Lower lobe of right lung (tissue), 2 donors: ENCODE measurements at places on chromosomes 12 and 14.

- H3K27me3 ChIP-seq = peaks cover 95% of the 10 kb centered on the region
- peaks cover 23% of the 10 kb centered on the region for H3K4me1 ChIP-seq
- no peak overlapping the region for H3K27ac ChIP-seq
Measured at GRCh38 chr14:74242780-74243042, 3.5 kb downstream of the VSX2 start.

- no peaks in the 10 kb centered on the region for H3K36me3 ChIP-seq
- H3K27me3 ChIP-seq = peaks cover 73% of the 10 kb centered on the region
- peaks cover 32% of the 10 kb centered on the region for H3K4me1 ChIP-seq
- DNase-seq = peak; percentile 80
- no peak overlapping the region for H3K27ac ChIP-seq
Measured at GRCh38 chr12:57224973-57225679, 4.4 kb upstream of the SHMT2 start.

GRCh38 chr12:52404951-52405350, 1.2 kb downstream of the KRT82 start:
- no peak overlapping the region for H3K4me3 ChIP-seq
- no peaks in the 10 kb centered on the region for H3K36me3 ChIP-seq
- H3K27ac ChIP-seq = no peak overlapping the region
- H3K27me3 ChIP-seq = peaks cover 7% of the 10 kb centered on the region

DNA sequence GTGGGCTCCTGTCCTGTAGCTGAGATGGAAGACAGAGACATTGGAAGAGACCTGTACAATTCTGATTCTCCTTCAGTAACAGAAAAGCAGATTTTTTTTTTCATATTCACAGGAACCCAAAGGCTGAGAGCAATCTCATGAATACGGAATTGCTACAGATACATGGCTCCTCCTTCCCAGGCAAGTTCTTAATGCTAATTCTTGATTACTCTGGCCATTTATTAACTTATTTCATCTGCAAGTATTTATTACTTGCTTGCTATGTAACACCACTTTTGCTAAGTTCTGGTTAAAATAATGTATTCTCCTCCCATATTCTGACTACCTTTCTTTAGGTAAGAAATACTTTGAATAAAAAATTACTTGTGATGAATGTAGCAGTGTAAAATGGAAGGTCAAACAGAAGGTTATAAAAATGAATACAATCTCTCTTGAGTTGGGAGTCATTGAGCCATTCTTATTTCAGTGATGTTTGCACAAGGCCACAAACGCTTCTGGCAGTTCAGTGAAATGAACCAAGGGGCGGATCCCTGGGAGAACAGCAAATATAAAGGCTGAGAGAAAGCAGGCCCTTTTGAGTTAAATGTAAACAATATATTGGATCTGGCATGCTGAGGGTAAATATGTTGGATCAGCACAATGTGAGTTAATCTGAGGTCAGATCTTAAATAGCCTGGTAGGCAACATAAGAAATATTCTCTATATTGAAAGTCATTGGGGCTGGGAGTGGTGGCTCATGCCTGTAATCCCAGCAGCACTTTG, 37.6 kb downstream of the MUCL1 start:
- no peak overlapping the region for H3K27ac ChIP-seq
- no peak overlapping the region for H3K4me3 ChIP-seq
- no peak for DNase-seq
- H3K27me3 ChIP-seq = no peaks in the 10 kb centered on the region
- peaks cover 4% of the 10 kb centered on the region for H3K4me1 ChIP-seq

DNA sequence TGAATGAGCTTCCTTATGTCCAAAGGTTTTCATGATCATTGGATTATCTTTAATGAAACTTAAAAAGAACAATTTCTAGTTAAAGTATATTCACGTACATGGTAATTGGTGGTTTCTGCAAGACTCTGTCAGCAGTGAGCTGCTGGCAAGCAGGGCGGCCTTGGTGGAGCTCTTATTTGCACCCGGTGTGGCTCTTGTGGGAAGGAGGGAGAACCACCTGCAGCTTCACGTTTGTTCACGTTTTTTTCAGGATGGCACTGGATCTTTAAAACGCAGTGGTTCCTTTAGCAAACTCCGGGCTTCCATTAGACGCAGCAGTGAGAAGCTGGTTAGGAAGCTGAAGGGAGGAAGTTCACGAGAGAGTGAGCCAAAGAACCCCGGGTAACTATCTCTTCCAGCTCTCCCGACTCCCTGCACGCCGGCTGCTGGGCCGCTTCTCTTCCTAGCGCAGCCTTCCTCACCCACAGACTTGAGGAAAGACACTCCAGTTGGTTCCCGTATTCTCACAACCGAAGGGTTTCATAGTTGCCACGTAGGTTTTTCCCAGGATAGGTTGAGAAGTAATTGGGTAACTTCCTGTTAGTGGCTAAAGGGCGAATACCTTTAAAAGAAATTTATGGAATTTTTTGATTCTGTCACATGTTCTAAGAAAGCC, 28.3 kb downstream of the XRCC3 start:
- no peak for DNase-seq
- H3K27ac ChIP-seq = no peak overlapping the region

- H3K27ac ChIP-seq = peak overlapping the region; percentile 3
- H3K4me1 ChIP-seq = no peaks in the 10 kb centered on the region
- no peak overlapping the region for H3K4me3 ChIP-seq
- no peaks in the 10 kb centered on the region for H3K36me3 ChIP-seq
- no peak for DNase-seq
Measured at GRCh38 chr12:9169979-9170634, 38.1 kb downstream of the PZP start.

DNA sequence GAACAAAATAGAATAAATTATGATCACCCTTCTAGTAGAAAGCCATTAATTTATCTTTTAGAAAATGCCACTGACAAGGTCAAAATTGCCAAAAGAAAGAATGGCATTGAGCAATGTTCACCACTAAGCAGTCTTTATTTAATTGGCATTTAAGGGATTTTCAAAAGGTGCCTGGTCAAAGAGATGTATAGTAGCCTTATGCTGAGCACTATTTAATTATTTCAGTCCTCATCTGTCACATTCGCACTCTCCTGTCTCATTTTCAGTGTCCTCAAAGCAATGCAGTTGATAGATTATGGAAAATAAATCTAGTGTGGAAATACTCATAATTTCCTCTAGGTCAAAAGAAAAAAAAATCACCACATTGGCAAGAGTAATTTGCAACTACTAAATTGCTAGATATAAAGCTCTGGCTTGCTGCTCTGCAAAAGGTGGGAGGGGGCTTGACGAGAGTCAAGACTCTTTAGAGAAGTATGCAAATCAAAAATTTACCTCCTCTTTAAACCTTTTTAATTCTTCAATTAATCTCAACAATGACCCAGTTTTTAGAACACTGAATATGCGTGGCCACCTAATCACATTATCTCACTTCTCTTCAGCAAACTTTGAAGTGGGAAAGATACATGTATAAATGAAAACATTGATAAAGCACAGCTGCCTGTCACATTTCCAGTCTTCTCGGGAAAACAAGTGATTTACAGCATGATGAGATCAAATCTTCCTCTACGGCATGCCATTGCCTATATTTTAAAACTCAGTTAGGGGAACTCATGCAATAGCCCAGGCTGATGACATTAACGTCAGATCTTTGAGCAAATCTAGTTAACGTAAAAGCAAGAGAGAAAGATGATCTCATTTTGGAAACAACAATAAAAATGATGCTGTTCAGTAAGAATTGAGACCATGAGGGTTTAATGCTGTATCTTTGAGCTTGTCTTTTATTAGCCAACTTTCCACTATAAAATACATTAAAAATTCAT, 373.1 kb upstream of the DCN start:
- H3K27me3 ChIP-seq = no peaks in the 10 kb centered on the region
- H3K27ac ChIP-seq = no peak overlapping the region
- H3K4me3 ChIP-seq = no peak overlapping the region
- no peaks in the 10 kb centered on the region for H3K36me3 ChIP-seq

DNA sequence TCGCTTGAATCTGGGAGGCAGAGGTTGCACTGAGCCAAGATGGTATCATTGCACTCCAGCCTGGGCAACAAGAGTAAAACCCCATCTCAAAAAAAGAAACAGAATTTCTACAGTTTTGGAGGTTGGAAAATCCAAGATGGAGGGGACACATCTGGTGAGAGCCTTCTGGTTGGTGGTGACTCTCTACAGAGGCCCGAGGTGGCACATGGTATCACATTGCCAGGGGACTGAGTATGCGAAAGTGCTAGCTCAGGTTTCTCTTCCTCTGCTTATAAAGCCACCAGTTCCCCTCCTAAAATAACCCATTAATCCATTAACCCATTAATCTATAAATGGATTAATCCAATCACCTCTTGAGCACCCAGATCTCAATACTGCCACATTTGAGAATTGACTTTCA, 70.8 kb upstream of the DACT1 start:
- H3K36me3 ChIP-seq = no peaks in the 10 kb centered on the region
- no peak for DNase-seq
- H3K4me3 ChIP-seq = no peak overlapping the region
- H3K4me1 ChIP-seq = no peaks in the 10 kb centered on the region

DNA sequence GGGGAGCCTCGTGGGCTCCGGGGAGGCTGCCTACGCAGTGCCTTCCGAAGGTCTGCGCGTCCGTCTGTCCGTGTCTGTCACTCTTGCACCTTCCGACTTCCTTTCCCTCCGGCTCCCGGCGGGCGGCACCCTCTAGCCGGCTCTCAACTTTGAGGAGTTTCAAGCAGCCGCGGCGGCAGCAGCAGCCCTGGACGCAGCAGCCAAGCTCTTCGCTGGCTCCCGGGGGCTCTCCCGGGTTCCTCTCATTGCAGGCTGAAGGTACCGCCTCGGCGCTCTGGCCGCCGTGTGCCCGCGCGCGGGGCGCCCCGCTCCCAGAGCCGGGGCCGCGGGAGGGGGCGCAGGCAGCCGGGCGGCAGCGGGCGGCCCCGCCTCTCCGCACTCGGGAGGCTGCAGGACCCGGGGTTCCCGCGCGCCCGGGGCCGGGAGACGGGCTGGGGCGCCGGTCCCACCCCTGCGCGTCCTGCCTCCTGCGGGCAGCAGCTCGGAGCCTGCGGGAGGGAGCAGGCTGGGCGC, at the start of the genes AMIGO2 and PCED1B:
Gene AMIGO2 (minus strand): TSS at position 492 of the 513 bp plus-strand sequence. CDS start 957 bp downstream, outside the sequence.
Gene PCED1B (plus strand): TSS at position 154 of the 513 bp plus-strand sequence. CDS start 155,443 bp downstream, outside the sequence.
- DNase-seq = peak; percentile 88
- no peaks in the 10 kb centered on the region for H3K36me3 ChIP-seq
- H3K4me1 ChIP-seq = peaks cover 64% of the 10 kb centered on the region

- H3K4me3 ChIP-seq = no peak overlapping the region
- H3K4me1 ChIP-seq = peaks cover 5% of the 10 kb centered on the region
Measured at GRCh38 chr12:131034631-131035244, 81.0 kb downstream of the ADGRD1 start.

GRCh38 chr12:4069670-4070010, 196.4 kb upstream of the PARP11 start:
- peak overlapping the region; percentile 34 for H3K27ac ChIP-seq
- H3K36me3 ChIP-seq = no peaks in the 10 kb centered on the region
- no peaks in the 10 kb centered on the region for H3K27me3 ChIP-seq
- DNase-seq = no peak
- H3K4me3 ChIP-seq = no peak overlapping the region
- H3K4me1 ChIP-seq = no peaks in the 10 kb centered on the region

DNA sequence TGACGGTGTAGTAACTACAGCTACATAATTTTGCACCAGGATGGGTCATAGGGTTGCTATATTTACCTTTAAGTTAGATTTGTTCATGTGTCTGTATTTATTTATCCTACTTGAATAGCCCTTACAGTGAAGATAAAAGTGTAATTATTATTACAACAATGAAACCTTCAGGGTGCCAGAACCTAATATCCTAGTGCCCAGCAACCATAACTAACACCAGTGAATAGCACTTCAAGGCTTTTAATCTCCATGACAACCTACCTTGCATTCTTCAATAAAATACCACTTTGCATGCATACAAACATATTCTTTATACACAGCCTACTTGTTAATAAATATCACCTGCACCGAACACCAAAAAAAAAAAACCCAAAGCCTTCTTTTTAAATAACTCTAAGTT, 58.7 kb upstream of the G2E3 start:
- H3K4me3 ChIP-seq = no peak overlapping the region
- H3K27ac ChIP-seq = no peak overlapping the region
- H3K27me3 ChIP-seq = no peaks in the 10 kb centered on the region

GRCh38 chr12:12693111-12693671, 2.8 kb downstream of the GPR19 start:
- H3K36me3 ChIP-seq = no peaks in the 10 kb centered on the region
- H3K27ac ChIP-seq = no peak overlapping the region
- no peaks in the 10 kb centered on the region for H3K4me1 ChIP-seq
- H3K27me3 ChIP-seq = no peaks in the 10 kb centered on the region
- H3K4me3 ChIP-seq = no peak overlapping the region

DNA sequence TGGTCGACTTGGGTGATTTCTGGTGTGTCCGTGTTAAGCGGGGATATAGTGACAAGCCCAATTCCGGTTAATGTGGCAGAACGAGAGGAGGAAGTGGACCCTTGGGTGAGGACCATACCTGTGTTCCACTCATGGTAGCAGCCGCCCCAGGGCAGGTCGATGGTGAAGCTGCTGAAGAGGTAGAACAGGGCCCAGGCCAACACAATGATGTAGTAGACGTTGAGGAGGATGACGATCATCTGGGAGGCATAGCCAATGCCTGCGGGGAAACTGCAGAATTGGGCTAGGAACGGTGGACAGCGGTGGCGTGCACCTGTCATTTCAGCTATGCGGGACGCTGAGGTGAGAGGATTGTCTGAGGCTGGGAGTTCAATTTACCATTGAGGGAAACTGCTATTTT, 20.1 kb downstream of the SLC6A13 start:
- peaks cover 2% of the 10 kb centered on the region for H3K27me3 ChIP-seq
- H3K4me1 ChIP-seq = no peaks in the 10 kb centered on the region
- no peak for DNase-seq
- no peaks in the 10 kb centered on the region for H3K36me3 ChIP-seq

GRCh38 chr12:12726555-12727093, 9.5 kb downstream of the CDKN1B start:
- H3K4me1 ChIP-seq = peaks cover 27% of the 10 kb centered on the region
- no peak for DNase-seq
- H3K27ac ChIP-seq = peak overlapping the region; percentile 97
- H3K27me3 ChIP-seq = no peaks in the 10 kb centered on the region
- H3K4me3 ChIP-seq = peak overlapping the region; percentile 91

- no peaks in the 10 kb centered on the region for H3K4me1 ChIP-seq
- H3K27me3 ChIP-seq = no peaks in the 10 kb centered on the region
- H3K27ac ChIP-seq = no peak overlapping the region
- no peaks in the 10 kb centered on the region for H3K36me3 ChIP-seq
Measured at GRCh38 chr12:71499834-71500233, 60.2 kb downstream of the LGR5 start.

- no peaks in the 10 kb centered on the region for H3K4me1 ChIP-seq
- H3K27me3 ChIP-seq = no peaks in the 10 kb centered on the region
- DNase-seq = no peak
Measured at GRCh38 chr12:55777856-55778255, 34.9 kb downstream of the GDF11 start.

- H3K27ac ChIP-seq = no peak overlapping the region
- H3K36me3 ChIP-seq = no peaks in the 10 kb centered on the region
- H3K27me3 ChIP-seq = no peaks in the 10 kb centered on the region
- no peak overlapping the region for H3K4me3 ChIP-seq
- no peaks in the 10 kb centered on the region for H3K4me1 ChIP-seq
Measured at GRCh38 chr12:96456265-96456974, 33.0 kb upstream of the CFAP54 start.

- no peaks in the 10 kb centered on the region for H3K36me3 ChIP-seq
- no peak overlapping the region for H3K27ac ChIP-seq
- H3K4me1 ChIP-seq = peaks cover 41% of the 10 kb centered on the region
- no peak overlapping the region for H3K4me3 ChIP-seq
Measured at GRCh38 chr12:89376202-89376529, 23.9 kb upstream of the DUSP6 start.
